ENCODE measurements at places on chromosomes 13 and 19.

GRCh38 chr19:45297674-45298073, 25.0 kb downstream of the CKM start:
- no peaks in the 10 kb centered on the region for H3K27me3 ChIP-seq
- H3K4me3 ChIP-seq, result no peak overlapping the region
- H3K36me3 ChIP-seq, result peaks cover 32% of the 10 kb centered on the region
- DNase-seq, result no peak
- no peaks in the 10 kb centered on the region for H3K4me1 ChIP-seq

GRCh38 chr13:37966266-37966665, 96.7 kb upstream of the TRPC4 start:
- H3K4me3 ChIP-seq, result no peak overlapping the region
- H3K4me1 ChIP-seq, result no peaks in the 10 kb centered on the region
- no peaks in the 10 kb centered on the region for H3K27me3 ChIP-seq
- peak; percentile 85 for DNase-seq
- no peak overlapping the region for H3K27ac ChIP-seq
- no peaks in the 10 kb centered on the region for H3K36me3 ChIP-seq

DNA sequence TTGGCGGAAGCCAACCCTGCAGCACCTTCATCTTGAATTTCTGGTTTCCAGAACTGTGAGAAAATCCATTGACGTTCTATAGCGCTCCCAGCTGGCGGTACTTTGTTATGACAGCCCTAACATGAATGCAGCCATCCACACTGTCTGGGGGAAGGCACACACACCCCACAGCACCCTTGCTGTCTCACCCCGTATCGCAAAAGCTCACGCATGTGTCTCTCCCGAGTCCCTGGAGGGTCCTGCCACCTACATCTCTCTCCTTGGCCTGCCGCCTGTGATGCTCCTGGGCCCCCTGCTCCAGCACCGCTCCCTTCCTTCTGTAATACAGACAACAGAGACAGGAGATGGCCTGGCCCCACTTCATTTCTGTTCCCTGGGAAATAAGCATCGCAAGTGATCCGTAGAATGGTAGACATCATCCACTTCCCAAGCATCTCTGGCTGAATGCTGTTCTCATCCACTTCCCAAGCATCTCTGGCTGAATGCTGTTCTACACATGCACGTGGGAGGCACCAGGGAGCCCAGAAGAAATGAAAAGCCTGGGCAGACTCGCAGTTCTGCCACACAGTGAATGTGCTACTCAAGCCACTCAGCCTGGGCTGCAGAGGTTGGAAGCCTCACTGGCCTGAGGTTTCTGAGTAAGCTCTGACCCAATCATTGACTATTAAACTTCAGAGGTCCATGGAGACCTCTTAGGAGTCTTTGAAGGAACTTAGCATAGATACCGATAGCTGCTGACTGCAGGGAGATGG, 29.6 kb downstream of the EPN1 start:
- no peaks in the 10 kb centered on the region for H3K27me3 ChIP-seq
- H3K27ac ChIP-seq, result no peak overlapping the region
- DNase-seq, result no peak
- H3K36me3 ChIP-seq, result peaks cover 19% of the 10 kb centered on the region

GRCh38 chr13:80118506-80118905, 222.4 kb downstream of the SPRY2 start:
- no peak for DNase-seq
- H3K27ac ChIP-seq, result no peak overlapping the region
- H3K27me3 ChIP-seq, result no peaks in the 10 kb centered on the region
- no peak overlapping the region for H3K4me3 ChIP-seq
- H3K4me1 ChIP-seq, result no peaks in the 10 kb centered on the region

DNA sequence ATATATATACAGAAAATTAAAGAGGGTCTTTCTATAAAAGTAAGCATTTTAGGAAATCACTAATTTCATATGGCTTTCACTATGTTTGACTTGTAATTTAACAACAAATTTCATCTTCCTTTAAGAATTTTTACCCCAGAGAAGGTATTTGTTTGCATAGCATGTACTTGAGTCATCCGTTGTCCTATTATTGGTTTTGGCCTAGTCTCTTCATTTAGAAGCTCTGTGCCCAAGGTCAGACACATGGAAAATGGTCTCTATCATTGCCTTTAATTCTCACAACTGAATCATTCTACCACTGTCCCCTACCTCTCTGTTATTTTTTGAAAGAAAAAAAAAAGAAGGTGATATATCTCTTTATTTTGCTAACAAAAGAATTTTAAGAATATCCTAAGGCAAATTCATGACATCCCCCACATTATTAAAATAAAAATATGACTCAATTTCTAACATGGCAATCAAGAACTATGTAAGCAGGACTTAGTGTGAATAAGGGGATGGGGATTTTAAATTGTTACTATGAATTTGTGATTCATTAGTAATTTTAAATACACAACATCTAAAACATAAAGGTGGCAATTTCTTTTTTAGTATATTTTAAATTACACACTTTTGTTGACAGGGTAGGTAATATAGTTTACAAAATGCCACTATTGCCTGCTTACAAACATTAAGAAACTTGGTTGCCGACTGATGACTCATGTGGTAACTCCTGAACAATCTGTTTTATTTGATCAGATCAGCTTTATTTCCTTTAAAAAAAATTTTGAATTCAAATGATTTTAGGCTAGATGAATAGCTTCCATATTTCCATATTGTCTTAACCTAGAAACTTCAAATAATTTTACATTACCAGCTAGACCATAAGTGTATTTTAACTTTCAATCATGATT, 13.9 kb downstream of the SLITRK5 start:
- H3K27me3 ChIP-seq, result no peaks in the 10 kb centered on the region
- H3K27ac ChIP-seq, result no peak overlapping the region
- no peaks in the 10 kb centered on the region for H3K4me1 ChIP-seq
- no peak overlapping the region for H3K4me3 ChIP-seq

DNA sequence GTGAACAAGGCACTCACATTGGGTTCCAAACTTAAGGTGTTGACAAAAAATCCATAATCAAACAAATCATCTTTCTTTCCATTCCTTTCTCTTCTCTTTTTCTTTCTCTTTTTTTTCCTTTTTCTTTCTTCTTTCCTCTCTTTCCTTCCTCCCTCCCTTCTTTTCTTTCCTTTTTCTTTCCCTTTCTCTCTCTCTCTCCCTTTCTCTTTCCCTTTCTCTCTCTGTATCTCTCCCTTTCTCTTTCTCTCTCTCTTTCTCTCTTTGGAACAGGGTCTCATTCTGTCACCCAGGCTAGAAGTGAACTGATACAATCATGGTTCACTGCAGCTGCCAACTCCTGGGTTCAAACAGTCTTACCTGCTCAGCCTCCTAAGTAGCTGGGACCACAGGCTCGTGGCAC, 12.5 kb downstream of the C19orf18 start:
- H3K4me3 ChIP-seq, result no peak overlapping the region
- no peaks in the 10 kb centered on the region for H3K4me1 ChIP-seq
- no peaks in the 10 kb centered on the region for H3K27me3 ChIP-seq
- no peak for DNase-seq
- no peaks in the 10 kb centered on the region for H3K36me3 ChIP-seq

GRCh38 chr13:98280176-98280510, 103.1 kb upstream of the RNF113B start:
- no peak overlapping the region for H3K27ac ChIP-seq
- H3K4me3 ChIP-seq, result no peak overlapping the region
- H3K4me1 ChIP-seq, result peaks cover 20% of the 10 kb centered on the region

- H3K27ac ChIP-seq, result no peak overlapping the region
- H3K36me3 ChIP-seq, result peaks cover 15% of the 10 kb centered on the region
- H3K27me3 ChIP-seq, result no peaks in the 10 kb centered on the region
- H3K4me1 ChIP-seq, result peaks cover 14% of the 10 kb centered on the region
- no peak overlapping the region for H3K4me3 ChIP-seq
Observed at GRCh38 chr19:10189616-10190015, 5.1 kb downstream of the DNMT1 start.

GRCh38 chr13:40200273-40200978, 466.0 kb downstream of the FOXO1 start:
- H3K36me3 ChIP-seq, result no peaks in the 10 kb centered on the region
- H3K4me3 ChIP-seq, result no peak overlapping the region
- no peaks in the 10 kb centered on the region for H3K4me1 ChIP-seq
- no peak overlapping the region for H3K27ac ChIP-seq

DNA sequence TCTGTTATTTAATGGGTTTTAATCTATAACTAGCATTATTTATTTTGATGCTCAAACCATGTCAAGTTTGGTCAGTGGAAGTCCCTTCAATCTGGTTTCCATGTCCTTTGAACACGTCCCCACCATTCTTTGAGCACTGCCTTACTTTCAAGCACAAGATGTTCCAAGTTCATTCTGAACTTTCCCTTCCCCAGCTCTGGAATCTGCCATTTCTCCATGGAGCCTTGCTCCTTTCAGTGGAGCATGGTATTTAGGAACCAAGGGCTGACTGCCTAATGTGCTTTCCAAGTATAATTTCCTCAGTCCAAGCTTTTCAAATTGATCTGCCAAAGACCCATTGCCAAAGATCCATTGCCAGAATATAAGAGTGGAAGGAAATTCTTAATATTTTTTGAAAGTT, 1.1 kb upstream of the ZNF546 start:
- peaks cover 3% of the 10 kb centered on the region for H3K36me3 ChIP-seq
- DNase-seq, result no peak
- no peak overlapping the region for H3K27ac ChIP-seq
- H3K4me3 ChIP-seq, result no peak overlapping the region
- no peaks in the 10 kb centered on the region for H3K27me3 ChIP-seq

GRCh38 chr13:27774169-27774568, 18.1 kb upstream of the GSX1 start:
- peaks cover 2% of the 10 kb centered on the region for H3K27me3 ChIP-seq
- H3K4me1 ChIP-seq, result no peaks in the 10 kb centered on the region
- no peak overlapping the region for H3K4me3 ChIP-seq
- DNase-seq, result no peak
- no peak overlapping the region for H3K27ac ChIP-seq

DNA sequence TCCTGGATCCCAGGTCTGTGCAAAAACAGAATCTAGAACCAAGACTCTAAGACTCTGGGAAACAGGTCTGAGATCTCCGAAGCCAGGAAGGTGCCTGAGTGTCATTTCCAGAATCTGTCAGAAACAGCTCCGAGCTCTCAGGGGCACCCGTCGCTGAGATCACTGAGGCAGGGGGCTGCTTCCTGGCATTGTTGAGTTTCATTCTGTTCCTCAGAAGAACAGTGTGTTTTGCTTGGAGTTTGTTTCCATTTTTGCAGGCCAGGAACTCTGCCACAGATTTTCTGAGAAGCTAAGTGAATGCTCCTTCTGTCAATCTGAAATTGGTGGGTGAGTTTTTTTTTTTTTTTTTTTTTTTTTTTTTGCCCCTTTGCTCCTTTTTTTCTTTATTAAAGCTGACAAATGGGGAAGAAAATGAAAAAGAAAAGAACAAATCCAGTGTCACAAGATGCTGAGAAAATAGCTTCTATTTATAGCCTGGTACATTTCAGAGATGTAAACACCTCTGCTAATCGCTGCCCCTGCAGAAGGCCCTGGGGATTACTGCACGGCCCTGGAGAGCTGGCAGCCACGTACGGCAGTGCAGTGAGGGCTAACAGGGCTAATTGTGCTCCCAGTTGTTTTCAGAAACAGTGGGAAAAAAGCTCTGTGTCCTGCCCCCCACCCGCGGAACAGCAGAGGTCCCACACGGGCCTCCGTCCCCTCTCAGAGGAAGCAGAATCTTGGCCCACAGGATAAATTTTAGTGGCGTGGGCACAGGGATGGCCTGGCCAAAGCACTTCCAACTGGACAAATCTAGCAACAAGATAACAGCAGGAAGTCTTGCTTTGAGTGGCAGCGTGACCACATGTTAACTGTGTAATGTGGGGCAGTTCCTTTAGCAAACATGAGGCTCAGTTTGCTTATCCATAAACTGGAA, 237.6 kb upstream of the IRS2 start:
- no peak overlapping the region for H3K4me3 ChIP-seq
- no peak overlapping the region for H3K27ac ChIP-seq
- H3K36me3 ChIP-seq, result no peaks in the 10 kb centered on the region
- no peaks in the 10 kb centered on the region for H3K4me1 ChIP-seq

GRCh38 chr13:73952648-73953047, 181.6 kb downstream of the KLF12 start:
- no peaks in the 10 kb centered on the region for H3K36me3 ChIP-seq
- no peak for DNase-seq
- no peak overlapping the region for H3K4me3 ChIP-seq
- no peak overlapping the region for H3K27ac ChIP-seq

- peaks cover 27% of the 10 kb centered on the region for H3K27me3 ChIP-seq
- H3K4me1 ChIP-seq, result peaks cover 10% of the 10 kb centered on the region
- no peaks in the 10 kb centered on the region for H3K36me3 ChIP-seq
- H3K27ac ChIP-seq, result no peak overlapping the region
- H3K4me3 ChIP-seq, result no peak overlapping the region
Observed at GRCh38 chr19:7864690-7865074, 9.5 kb downstream of the PRR36 start.

GRCh38 chr19:45418802-45419201, 4.9 kb downstream of the ERCC1 start:
- H3K4me1 ChIP-seq, result peaks cover 16% of the 10 kb centered on the region
- H3K4me3 ChIP-seq, result no peak overlapping the region
- DNase-seq, result no peak
- H3K27me3 ChIP-seq, result no peaks in the 10 kb centered on the region
- peaks cover 20% of the 10 kb centered on the region for H3K36me3 ChIP-seq

- no peak for DNase-seq
- H3K36me3 ChIP-seq, result peaks cover 34% of the 10 kb centered on the region
- H3K27ac ChIP-seq, result no peak overlapping the region
- H3K4me1 ChIP-seq, result no peaks in the 10 kb centered on the region
- H3K4me3 ChIP-seq, result no peak overlapping the region
Observed at GRCh38 chr19:23785982-23786381, 27.3 kb upstream of the ZNF681 start.

GRCh38 chr13:41061914-41062837, 867 bp downstream of the WBP4 start:
- DNase-seq, result peak; percentile 85
- no peaks in the 10 kb centered on the region for H3K27me3 ChIP-seq
- H3K4me1 ChIP-seq, result peaks cover 7% of the 10 kb centered on the region
- peaks cover 6% of the 10 kb centered on the region for H3K36me3 ChIP-seq
- peak overlapping the region; percentile 99 for H3K27ac ChIP-seq
- peak overlapping the region; percentile 85 for H3K4me3 ChIP-seq

DNA sequence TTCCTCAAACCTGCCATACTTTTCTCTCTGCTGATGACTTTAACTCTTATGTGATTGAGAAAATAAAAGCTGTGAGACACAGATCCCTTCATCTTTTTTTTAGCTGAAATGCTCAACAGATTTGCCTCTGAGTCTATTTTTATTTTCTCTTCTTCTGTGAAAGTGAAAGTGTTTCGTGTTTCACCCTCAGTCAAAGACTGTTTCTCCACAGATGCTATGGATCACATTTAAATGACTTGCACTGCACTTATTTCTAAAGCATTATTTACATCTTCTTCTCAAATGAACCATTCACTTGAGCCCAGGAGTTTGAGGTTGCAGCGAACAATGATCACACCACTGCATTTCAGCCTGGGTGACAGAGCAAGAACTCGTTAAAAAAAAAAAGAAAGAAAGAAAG, 890.1 kb upstream of the PCDH20 start:
- no peak overlapping the region for H3K4me3 ChIP-seq
- H3K4me1 ChIP-seq, result no peaks in the 10 kb centered on the region
- H3K27ac ChIP-seq, result no peak overlapping the region
- H3K27me3 ChIP-seq, result no peaks in the 10 kb centered on the region
- no peaks in the 10 kb centered on the region for H3K36me3 ChIP-seq

GRCh38 chr13:29877456-29878078, 27.1 kb upstream of the UBL3 start:
- no peak for DNase-seq
- H3K4me3 ChIP-seq, result no peak overlapping the region
- H3K27me3 ChIP-seq, result no peaks in the 10 kb centered on the region
- no peaks in the 10 kb centered on the region for H3K36me3 ChIP-seq
- no peak overlapping the region for H3K27ac ChIP-seq

- H3K4me1 ChIP-seq, result no peaks in the 10 kb centered on the region
- H3K27me3 ChIP-seq, result no peaks in the 10 kb centered on the region
- H3K36me3 ChIP-seq, result no peaks in the 10 kb centered on the region
- H3K27ac ChIP-seq, result no peak overlapping the region
- no peak for DNase-seq
Observed at GRCh38 chr13:44685641-44686040, 109.5 kb upstream of the TSC22D1 start.

Data from trophoblast cell (in vitro differentiated cells and primary cell).